ENCODE measurements at places on chromosomes 6 and 20. TPM values are rescaled to one million over a fixed set of nuclear protein-coding genes. Genes with fewer than 3 reads are reported as not detected.

PTPRT gene
- 17.8 TPM for total RNA-seq

MDFI gene
- 11.7 TPM for total RNA-seq

MATN4 gene
- total RNA-seq, result not detected

CALHM4 gene
- total RNA-seq, result not detected

TINAG gene
- 0.16 TPM for total RNA-seq

PCSK2 gene
- 37.9 TPM for total RNA-seq

KCNQ5 gene
- total RNA-seq, result 12.9 TPM

NT5DC1 gene
- total RNA-seq, result 2.2 TPM

STK4 gene
- 56.6 TPM for total RNA-seq

HLA-DRB1 gene
- 0.16 TPM for total RNA-seq

HCRTR2 gene
- 14.3 TPM for total RNA-seq

DEFB132 gene
- not detected for total RNA-seq

SIRPB1 gene
- 0.47 TPM for total RNA-seq

MYB gene
- total RNA-seq, result 1.7 TPM

CASS4 gene
- 0.16 TPM for total RNA-seq

ULBP3 gene
- 6.2 TPM for total RNA-seq

BFSP1 gene
- 0.31 TPM for total RNA-seq

DSTN gene
- total RNA-seq, result 295 TPM

ADGRG6 gene
- 28.2 TPM for total RNA-seq

PCED1A gene
- 22.0 TPM for total RNA-seq

Data from occipital lobe (tissue), 3 donors.